ENCODE measurements at places on chromosomes 11 and 22.
A peak's percentile ranks its signal among the peaks of the same experiment; 100 is the strongest.

GRCh38 chr22:10961043-10961860 is 4566.7 kb upstream of the OR11H1 start:
- no peak for DNase-seq

- no peak for DNase-seq
These were observed 58.6 kb upstream of the HMGXB4 start for GRCh38 chr22:35198738-35199137.

GRCh38 chr11:121596195-121597155 is 143.7 kb upstream of the SORL1-AS1 start:
- no peak for DNase-seq

GRCh38 chr11:6633422-6634408 is 14.5 kb upstream of the TPP1 start:
- no peak for DNase-seq

DNA sequence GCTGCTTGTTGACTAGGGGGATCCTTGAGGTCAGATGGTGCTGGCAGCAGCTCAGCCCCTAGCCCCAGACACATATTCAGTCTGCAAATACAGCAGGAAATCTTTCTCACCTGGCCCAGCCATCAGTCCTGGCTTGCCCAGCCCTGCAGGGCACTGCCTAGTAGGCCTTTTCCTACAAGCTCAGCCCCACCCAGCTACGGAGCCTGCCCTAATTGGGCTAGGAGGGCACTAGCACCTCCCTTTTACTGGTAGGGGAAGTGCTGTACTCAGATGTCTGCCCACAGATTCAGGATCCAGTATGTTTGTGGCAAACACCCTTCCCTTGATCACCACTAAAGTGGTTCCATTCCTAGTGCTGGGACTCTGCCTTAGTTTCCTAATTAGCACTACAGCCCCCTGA is 257.1 kb upstream of the CADM1 start:
- no peak for DNase-seq

GRCh38 chr22:33785283-33785968 is 134.8 kb downstream of the LARGE1 start:
- DNase-seq = no peak

DNA sequence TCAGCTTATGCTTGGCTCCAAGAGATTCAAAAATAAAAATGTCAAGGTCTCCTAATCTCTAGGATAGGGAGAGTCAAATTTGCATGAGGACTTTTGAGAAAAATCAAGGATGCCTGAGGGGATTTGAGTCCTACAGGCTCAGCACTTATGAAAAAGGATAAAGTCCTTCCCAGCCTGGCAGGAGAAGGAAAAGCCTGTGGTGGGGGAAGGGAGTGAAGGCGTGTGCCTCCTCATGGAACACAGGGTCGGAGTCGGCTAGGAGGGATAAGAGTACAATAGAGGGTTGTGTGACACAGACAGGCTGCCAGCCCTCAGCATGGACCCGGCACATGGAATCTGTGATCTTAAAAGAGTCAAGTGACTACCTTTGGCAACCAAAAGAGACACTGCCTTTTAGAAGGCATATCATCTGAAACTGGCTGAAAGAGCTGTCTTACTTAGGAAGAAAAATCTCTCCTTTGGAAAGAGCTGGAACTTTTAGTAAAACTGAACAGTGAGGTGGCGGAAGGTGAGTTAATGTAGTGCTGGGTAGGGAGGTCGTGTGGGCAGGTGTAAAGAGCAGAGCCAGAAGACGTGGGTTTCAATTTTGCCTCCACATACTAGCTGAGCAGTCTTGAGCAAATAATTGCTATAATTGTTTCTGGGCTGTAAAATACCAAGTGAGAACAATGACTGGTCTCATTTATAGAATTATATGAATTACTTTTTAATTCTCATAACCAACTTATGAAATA is 58.8 kb upstream of the RDX start:
- DNase-seq = no peak

DNA sequence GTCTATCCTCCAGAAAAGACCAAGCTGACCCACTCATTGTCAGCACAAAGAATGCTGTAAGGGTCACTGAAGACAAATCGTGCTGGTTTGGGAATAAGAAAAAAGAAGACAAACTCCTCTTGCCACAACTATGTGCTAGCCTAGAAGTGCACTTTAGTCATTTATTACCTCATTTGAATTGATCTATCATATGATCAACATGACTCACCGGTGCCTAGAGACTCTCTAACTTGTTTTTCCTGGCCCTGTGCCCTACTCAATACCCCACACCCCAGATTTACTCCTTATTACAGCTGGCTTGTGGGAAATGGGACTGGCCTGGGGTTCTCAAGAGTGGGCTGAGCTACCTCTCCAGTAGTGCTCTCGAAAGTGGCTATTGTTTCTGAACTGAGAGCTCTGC is 35.9 kb upstream of the HORMAD2 start:
- no peak for DNase-seq

DNA sequence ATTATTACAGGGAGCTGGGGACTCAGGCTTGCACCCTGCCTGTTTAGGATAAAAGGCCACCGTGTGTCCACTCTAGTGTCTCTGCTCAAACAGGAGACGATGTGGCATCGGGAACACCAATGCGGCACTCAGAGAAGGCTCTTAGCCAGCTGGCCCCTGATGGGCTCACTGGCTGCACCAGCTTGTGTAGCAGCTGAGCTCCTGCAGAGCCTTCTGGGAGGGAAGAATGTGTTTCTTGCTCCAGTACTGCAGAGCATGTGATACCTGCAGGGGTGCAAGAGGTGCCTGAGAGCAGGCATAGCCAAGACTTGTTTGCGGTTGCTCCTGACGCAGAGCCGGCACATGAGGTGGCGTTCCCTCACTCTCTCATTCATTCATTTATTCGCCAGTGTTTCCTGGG is 44.4 kb upstream of the KCNQ1OT1 start:
- DNase-seq = no peak

GRCh38 chr22:26235792-26236487 is 66.7 kb downstream of the SEZ6L start:
- no peak for DNase-seq

GRCh38 chr11:72556433-72556832 is 117.8 kb downstream of the PDE2A start:
- DNase-seq = no peak

DNA sequence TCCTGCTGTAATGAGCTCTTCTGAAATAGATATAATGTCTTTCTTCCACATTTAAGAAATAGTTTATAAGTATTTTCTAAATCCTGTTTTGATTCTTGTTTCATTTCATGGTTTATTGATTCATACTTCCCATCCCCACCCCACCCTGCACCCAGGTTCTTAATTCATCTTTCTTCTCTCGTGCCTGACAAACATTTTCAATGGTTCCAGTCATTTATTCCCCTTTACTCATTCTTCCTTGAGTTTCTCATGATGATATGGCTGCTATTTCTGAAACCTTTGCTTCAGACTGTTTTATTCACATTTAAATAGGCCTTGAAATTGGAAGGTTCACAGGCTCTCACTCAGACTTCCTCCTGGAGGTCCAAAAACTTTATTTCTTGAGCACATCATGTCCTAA is 142.9 kb downstream of the SPON1 start:
- DNase-seq = no peak

DNA sequence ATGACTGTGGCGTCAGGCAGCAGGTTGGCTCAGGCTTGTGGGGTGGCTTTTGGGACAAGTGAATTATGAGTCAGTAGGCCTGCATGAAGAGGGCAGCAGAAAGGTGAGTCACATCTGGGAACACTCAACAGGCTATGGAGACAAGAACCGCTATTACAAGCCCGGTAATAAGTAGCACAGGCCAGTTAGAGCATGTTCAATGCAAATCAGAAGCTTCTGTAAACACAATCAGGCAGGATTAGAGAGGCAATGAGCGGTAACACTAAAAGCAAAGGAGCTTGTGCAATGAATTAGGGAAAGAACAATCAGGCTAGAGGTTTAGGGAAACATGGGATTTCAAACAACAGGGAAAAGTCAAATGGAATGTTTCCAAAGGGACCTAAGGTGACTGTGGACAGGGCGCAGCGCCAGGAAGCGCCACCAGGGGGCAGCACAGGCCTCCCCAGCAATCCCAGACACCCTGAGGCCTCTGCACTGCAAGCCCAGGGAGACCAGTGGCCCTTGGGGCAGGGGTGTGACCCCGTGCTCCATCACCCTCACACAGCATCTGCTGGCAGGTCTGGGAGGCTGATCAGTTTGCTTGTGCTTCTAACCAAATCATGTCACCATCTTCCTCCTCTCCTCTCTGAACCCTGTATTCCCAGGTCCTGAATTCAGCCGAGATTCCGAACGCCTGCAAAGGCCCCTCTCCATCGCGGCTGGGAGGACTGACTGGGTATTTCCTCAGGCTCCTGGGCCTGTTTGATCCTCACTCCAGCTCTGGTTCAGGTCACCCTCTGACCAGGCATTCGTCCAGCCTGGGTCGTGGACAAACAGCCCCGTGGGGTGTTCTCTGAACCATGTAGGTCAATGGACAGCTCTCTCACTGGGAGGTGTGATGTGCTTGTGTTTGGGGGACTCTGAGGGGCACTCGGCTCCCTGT is 50.0 kb downstream of the C11orf58 start:
- DNase-seq = peak; percentile 21

DNA sequence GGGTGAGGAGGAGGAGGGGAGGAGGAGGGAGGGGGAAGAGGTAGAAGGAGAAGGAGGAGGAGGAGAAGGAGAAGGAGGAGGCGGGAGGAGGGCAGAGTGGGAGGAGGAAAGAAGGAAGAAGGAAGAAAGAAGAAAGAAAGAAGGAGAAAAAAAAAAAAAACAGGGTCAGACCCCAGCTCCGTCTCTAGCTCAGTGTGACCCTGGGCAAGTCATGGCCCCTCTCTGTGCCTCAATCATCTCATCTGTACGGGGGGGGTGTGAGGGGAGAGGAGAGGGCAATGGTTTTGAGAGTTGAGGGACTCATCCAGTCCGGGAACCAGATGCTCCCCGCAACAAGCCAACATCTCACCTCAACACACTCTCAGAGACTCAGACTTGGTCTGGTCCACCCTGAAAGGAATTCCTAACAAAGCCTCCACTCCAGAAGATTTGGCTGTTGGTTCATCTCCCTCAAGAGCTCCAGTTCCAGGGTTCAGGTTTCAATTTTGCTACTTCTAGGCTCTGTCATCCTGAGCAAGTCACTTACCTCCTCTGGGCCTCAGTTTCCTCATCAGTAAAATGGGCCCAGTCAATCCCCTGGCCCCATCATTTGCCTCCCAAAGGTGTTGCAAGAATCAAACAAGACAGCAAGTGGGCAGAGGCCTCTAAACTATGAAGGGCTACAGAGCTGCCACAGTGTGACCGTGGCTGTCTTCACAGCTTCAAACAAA is 7.7 kb downstream of the CARD10 start:
- no peak for DNase-seq

- DNase-seq = no peak
These were observed 67.3 kb downstream of the PTPRJ start for GRCh38 chr11:48047616-48048015.

GRCh38 chr11:96339706-96340554 is 3.1 kb downstream of the MAML2 start:
- no peak for DNase-seq

GRCh38 chr22:40196628-40197360 is 19.1 kb downstream of the TNRC6B start:
- peak; percentile 30 for DNase-seq

- DNase-seq = no peak
These were observed 16.9 kb downstream of the RTCB start for GRCh38 chr22:32395107-32395506.

DNA sequence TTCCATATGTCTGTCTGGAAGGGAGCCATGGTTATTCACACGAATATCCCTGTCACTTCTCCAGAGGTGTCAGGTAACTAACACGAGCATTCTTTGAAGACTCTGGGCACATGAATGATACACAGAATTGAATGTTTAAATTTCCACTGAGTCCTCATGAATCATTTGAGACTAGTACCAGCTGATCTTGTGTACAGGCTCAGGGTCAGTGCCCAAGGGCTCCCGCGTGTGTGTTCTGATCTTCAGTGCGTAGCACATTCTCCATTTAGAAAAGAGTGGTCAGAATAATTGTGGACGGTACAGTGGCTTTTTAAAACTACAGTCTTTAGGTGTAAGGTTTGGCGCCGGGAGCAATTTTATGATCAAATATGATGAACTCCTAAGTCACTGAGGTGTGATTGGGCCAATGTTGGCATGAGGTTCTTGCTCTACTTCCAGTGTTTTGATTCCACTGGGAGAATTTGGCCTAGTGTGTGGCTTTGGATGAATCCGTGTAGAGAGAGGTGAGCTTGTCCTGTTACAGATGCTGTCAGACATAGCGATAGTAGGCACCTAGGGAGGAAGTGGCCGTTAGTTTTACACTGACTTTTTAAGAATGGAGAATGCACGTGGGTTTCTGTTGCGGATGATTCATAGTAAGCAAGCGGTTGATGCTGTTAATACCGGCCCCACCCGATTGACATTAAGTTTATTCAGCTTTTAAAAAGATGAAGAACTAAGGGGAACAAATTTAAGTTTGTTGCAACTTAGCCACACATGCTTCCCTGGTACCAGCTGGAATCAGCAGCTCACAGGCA is 22.2 kb downstream of the NUP50 start:
- DNase-seq = no peak

DNA sequence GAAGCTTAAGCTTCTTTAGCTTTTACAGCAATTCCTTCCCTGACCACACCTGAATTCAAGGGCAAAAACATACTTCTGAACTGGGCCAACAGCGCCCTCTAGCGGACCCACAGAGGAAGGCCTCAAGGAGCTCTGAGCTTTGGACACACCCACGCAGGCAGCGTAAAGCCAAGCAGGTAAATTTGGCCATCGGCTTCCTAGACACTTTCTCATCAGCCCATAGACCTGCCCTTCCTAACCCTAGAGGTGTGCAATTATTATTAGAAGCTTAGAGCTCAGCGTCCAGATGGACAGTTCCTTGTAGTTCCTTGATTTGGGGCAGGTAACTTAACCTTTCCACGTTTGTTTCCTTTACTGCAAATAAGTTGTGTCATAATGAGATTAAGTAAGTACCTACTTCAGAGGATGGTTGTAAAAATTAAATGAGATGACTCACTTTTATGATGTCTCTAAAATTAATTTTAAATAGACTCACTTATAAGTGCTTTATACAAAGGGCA is 25.7 kb upstream of the HMGXB4 start:
- peak; percentile 70 for DNase-seq

DNA sequence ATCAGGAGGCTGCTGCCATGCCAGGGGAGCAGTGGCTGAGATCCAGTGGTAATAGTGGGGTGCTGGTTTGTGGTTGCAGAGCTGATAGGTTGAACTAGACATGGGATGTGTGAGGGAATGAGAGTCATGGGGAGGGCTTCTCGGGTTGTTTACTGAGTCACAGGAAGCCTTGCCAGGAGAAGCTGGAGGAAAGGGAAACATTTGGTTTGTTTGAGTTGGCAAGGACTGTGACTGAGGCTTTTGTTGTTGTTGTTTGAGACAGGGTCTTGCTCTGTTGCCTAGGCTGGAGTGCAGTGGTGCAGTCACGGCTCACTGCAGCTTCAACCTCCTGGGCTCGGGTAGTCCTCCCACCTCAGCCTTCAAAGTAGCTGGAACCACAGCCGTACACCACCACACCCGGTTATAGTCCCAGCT is 49.3 kb downstream of the CABIN1 start:
- no peak for DNase-seq
